ENCODE measurements at places on chromosomes 2 and 18. TPM values are rescaled to one million over a fixed set of nuclear protein-coding genes. Genes with fewer than 3 reads are reported as not detected.

Gene VWA3B
- polyA plus RNA-seq: 0.47 TPM

Gene POLR1A
- 21.6 TPM for polyA plus RNA-seq

DNA sequence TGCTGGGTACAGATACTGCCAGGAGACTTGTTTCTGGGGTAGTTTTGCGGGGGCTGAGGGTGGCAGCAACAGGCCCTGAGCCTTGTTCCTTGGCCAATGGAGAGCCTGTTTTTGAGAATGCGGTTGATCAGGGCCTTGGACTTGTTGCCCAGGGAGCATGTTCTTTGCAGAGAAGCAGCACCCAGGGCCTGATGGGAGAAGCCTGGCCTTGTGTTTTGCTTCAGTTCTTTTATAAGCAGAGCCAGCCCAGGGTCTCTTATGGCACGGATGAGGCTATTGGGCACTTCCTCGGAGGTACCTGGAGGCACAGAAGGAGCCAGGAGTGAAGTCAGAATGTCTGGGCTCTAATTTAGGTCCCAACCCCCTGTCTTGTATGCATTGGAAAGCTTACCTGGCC lies 85.1 kb upstream of the MCFD2 start:
- DNase-seq: no peak

DNA sequence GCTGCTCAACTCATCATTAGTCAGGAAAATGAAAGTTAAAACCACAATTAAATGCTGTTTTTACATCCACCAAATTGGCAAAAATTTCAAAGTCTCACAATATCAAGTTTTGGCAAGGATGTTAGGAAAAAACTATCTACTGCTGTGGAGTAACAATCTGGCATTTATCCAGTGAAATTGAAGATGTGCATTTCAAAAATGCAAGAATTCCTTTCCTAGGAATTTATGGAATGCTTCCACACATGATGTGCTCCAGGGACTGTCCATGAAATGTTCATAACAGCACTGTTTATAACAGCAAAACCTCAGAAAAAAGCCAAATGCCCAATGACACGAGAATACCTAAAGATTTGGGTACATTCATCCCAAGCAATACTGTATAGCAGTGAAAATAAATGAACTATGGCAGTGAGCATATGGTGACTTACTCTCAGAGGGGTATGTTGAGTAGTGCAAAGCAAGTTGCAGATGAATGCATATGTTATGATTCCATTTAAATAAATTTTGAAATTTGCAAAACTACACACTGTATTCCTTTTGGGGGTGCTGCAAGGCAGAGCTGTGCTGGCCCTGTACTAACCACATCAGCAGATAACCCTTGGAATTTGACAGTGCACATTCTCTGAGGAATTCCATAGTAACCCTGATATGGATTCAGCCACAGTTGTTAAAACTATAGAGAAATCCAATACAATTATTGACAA lies 41.3 kb upstream of the GYPC start:
- DNase-seq: no peak

- no peak for DNase-seq
Measured at GRCh38 chr2:140462990-140463389, 1667.8 kb downstream of the LRP1B start.

- DNase-seq: peak; percentile 11
Measured at GRCh38 chr2:68709421-68709911, 25.1 kb upstream of the ARHGAP25 start.

GRCh38 chr18:48790226-48790863 lies 160.4 kb downstream of the SMAD7 start:
- no peak for DNase-seq

GRCh38 chr18:36331521-36331971 lies 34.0 kb downstream of the FHOD3 start:
- no peak for DNase-seq

Gene APCDD1
- polyA plus RNA-seq: 109 TPM

Gene ZNF396
- 5.4 TPM for polyA plus RNA-seq

DNA sequence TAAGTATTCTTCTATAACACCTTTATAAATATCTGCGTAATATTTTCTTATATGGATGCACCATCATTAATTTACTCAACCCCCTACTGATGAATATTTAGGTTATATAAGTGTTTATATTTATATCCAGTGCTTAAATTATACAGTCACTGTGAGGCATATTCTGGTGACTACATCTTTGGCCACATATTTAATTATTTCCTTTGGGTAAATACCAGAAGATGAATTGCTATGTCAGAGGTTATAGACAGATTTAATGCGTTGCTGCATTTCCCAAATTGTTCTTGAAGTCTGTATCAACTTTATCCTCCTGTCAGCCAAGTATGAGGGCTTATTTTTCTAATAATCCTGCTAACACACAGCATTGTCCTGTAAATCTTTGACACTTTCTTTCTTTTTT lies 18.7 kb downstream of the DYSF start:
- DNase-seq: no peak

- no peak for DNase-seq
Measured at GRCh38 chr2:133461484-133461883, 106.8 kb downstream of the NCKAP5 start.

GRCh38 chr18:61731178-61731577 lies 161.6 kb downstream of the RNF152 start:
- no peak for DNase-seq

Gene ANKRD44
- 16.0 TPM for polyA plus RNA-seq

Gene IL36B
- not detected for polyA plus RNA-seq

Gene ZNF513
- 14.9 TPM for polyA plus RNA-seq

DNA sequence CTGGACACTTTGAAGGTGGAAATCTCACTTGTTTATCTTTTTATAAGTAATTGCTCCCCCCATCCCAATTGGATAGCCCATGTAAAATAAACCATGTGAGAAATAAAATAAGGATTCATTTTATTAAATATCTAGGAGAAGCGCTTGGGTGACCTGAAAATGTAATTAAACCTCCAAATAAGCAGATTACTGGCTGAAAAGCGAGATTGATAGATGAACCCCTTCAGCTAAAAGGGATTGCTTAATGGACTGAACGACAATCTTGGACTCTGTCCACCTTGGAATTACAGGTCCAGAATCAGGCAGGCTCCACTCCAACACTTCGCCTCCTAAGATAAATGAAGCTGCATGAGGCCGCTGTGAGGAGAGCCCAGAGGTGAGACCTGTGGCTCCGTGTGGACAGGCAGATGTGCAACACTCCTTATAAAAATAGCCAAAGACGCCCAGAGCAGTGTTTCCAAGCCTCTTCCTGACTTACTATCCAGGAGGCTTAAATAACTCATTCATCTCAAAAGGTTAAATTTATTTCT lies 441.5 kb downstream of the MTX2 start:
- no peak for DNase-seq

DNA sequence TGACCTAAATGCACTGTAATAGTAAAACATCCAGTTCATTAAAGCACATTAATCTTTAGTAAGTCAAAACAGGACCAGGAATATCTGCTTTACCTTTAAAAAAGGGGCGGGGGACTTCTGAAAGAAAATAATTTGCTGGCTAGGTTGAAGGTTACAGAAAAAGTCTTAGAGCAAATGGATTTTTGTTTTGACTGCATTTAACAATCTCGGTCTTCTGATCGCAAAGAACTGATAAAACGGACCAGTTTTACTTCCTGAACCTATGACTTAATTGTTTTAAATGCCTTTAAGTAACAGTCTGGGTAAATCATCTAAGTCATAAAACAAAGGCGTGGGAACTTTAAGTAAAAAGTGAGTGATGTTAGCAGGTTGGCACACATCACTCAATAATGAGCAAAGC lies 783 bp downstream of the BUB1 start:
- no peak for DNase-seq

Gene CD226
- polyA plus RNA-seq: 3.2 TPM

DNA sequence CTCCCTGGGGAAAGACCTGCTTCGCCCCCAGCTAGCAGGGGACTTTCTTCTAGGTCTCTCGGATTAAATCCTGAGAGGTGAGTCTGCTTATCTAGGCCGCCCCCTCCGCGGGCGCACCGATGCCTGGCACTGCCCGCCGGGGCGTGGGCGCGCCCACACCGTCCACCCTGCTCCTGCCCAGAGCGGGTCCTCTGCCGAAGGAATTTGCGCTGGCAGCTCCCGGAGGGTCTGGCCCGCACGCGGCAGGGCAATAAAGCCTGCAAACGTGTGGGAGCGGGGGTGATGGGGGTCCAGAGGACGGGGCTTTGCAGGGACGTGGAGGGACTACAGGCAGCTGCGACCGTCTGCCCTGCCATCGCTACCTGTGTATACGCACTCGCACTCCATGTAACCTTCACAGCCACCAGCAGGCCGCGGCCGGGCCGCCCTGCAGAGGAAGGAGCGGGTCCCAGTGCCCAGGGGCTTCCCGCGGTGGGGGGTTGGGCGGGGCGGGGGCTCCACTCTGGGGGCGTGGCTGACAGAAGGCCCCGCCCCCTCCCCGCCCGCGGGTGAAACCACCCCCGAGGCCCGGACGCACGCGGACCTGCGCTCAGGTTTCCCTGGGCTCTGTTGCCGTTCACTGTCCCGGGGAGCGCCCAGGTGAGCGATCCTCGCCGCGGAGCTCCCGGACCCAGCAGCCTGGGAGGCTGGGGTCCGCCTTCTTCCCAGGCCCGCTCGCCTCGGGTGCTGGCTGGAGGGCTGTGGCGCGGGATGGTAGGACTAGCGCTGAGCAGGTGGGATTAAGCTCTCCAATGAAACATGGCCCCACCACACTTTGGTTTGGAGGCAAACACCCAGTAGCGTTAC lies 174.5 kb upstream of the HS6ST1 start:
- no peak for DNase-seq

Gene SERPINB11
- polyA plus RNA-seq: not detected

- DNase-seq: no peak
Measured at GRCh38 chr2:238449909-238450417, 23.2 kb downstream of the ASB1 start.

- DNase-seq: no peak
Measured at GRCh38 chr18:31583185-31583854, 8.4 kb upstream of the TTR start.

- DNase-seq: peak; percentile 48
Measured at GRCh38 chr2:191866675-191867506, 20.0 kb upstream of the CAVIN2 start.

Gene ADRA2B
- 4.5 TPM for polyA plus RNA-seq

GRCh38 chr2:216130346-216130971 lies 21.3 kb downstream of the XRCC5 start:
- DNase-seq: no peak

DNA sequence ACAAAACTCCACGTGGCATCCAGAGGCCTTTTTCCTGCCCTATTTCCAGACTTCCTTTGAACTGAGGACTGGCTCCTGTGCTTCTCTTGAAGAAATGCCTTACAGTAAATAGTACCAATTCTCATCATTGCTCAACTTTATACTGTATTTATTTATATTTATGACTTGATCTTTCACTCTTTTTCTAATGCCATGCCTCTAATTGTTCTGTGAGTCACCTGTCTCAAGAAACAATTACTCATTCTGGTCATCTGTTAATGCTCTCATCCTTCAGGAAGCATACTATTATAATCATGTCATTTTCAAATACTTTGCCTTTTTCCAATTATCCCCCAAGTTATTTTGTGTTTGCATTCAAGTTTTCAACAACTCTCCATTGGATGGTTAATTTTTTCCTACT lies 85.9 kb downstream of the DCDC2C start:
- no peak for DNase-seq

- no peak for DNase-seq
Measured at GRCh38 chr2:134056173-134056572, 197.7 kb upstream of the MGAT5 start.

GRCh38 chr2:29273685-29274611 lies 158.7 kb downstream of the CLIP4 start:
- no peak for DNase-seq

DNA sequence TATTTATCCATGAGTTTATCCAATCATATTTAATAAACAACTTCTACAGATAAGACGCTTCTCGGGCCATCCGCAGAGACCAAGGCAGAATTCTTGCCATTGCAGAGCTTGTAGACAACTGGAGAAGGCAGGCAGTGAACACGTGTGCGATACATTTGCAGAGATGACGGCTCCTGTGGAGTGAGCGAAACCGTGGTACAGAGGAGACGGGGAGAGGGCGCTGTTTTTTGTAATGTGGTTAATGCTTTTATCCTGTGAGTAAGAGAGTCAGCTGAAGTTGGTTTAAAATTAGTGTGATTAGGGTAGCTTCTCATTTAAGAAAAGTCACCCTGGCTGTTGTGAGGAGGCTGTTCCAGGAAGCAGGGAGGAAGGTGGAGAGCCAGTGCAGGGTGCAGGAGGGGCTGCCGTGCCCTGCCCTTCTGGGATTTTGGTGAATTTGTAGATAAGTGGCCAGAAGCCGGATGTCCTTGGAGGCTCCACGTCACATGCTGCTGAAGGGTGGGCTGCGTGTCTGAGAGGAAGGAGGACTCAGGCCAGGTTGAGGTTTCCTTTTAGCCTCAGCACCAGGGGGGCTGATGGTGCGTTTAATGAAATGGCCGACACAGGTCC lies 151.4 kb downstream of the SNTG2 start:
- DNase-seq: no peak

Gene PDCD1
- 0.11 TPM for polyA plus RNA-seq

DNA sequence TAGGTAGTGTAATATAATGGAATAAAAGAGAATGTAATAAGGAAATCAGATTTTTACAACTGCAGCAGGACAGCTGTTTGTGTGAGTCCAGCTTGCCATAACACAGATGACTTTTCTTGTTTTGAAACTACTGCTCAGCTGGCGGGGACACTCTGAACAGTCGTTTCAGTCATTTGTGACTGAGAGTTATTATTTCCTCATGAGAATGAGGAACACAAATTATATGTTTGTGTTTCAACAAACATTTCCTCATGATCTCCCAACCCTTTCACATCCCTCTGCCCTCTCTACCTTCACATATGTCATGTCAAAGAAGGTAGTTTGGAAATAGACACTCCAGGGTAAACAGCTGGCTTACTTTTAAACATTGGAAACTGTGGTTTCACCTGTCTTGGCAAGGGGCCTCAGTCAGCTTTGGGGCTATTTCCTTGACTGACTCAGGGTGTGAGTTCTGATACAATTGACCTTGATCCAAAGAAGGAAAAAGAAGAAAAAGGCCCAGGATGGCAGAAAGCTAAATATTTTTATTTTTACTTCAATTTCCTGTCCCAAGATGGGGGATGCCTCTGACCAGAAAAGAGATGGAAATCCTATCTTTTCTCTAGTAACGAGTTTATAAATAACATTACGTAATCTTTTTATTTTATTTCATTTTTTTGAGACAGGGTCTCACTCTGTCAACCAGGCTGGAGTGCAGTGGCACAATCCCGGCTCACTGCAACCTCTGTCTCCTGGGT lies 593 bp downstream of the SP140L start:
- no peak for DNase-seq

- DNase-seq: peak; percentile 26
Measured at GRCh38 chr2:222671259-222672067, at the start of gene MOGAT1. MOGAT1 (plus strand) TSS chr2:222671658; CDS start chr2:222671786, 128 bp downstream.

DNA sequence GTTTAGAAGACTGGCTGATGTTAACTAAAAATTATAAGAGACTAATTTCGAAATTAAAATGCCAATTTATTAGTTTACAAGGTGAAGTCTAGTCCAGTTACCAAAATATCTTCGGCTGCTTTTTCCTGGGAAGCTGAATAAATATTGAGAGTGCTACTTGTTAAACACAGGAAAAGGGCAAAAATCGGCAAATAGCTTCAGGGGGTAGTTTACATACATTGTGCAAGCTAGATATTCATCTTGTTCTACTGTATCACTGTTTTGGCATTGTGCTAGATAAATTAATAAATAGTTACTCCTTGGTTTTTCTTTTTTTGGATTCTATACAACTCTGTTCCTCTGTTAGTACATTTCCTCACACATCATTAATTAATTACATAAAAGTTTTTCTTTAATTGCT lies 29.3 kb downstream of the NHEJ1 start:
- no peak for DNase-seq

GRCh38 chr2:161077367-161078210 lies 82.6 kb upstream of the TANK start:
- DNase-seq: no peak

GRCh38 chr2:240567137-240567871 lies 980 bp upstream of the RNPEPL1 start:
- DNase-seq: no peak

GRCh38 chr2:217193431-217194340 lies 333.8 kb upstream of the TNP1 start:
- no peak for DNase-seq
